Activated CD8-positive, alpha-beta T cell treated with anti-CD3 and anti-CD28 coated beads, Interleukin-2, amount 10 ng/mL, durations not matched to agents 7 days and 5 days (primary cell): ENCODE measurements at places on chromosomes 1 and 21. TPM values are rescaled to one million over a fixed set of nuclear protein-coding genes. Genes with fewer than 3 reads are reported as not detected.

Gene MRTO4
- total RNA-seq = 43.5 TPM

Gene SFN
- 1.8 TPM for total RNA-seq

Gene NPHP4
- total RNA-seq = 17.2 TPM

Gene SPRR4
- total RNA-seq = not detected

Gene LCE3E
- not detected for total RNA-seq

Gene BEND5
- total RNA-seq = 6.3 TPM

Gene ZMPSTE24
- 28.9 TPM for total RNA-seq

Gene PCNT
- total RNA-seq = 89.0 TPM

Gene ANGPTL7
- total RNA-seq = not detected

Gene HSF2BP
- total RNA-seq = 0.18 TPM

- H3K27ac ChIP-seq = no peak overlapping the region
- H3K36me3 ChIP-seq = no peaks in the 10 kb centered on the region
- no peak for DNase-seq
- H3K4me1 ChIP-seq = no peaks in the 10 kb centered on the region
- H3K4me3 ChIP-seq = no peak overlapping the region
- no peaks in the 10 kb centered on the region for H3K27me3 ChIP-seq
Measured at GRCh38 chr1:83086346-83086745, 912.6 kb downstream of the TTLL7 start.

DNA sequence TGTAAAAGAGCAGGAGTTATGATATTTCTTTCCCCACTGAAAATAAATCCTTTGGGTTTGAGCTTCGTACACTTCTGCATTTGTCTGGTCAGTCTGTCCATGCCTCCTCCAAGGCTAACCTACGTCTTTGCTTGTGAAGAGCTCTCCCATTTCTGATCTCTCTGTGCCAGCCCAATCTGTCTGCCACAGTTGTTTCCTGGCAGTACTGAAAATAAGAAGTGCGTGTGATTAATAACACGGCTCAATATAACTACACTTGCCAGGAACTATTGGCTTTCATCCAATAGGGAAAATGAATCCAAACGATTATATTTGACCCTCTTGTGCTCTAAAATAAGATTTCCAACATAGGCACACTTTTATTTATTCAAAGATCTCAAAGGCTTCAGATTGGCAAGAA is 19.2 kb upstream of the COL24A1 start:
- H3K4me3 ChIP-seq = no peak overlapping the region
- no peaks in the 10 kb centered on the region for H3K27me3 ChIP-seq
- H3K36me3 ChIP-seq = no peaks in the 10 kb centered on the region
- no peak overlapping the region for H3K27ac ChIP-seq

- peaks cover 8% of the 10 kb centered on the region for H3K4me1 ChIP-seq
- H3K36me3 ChIP-seq = no peaks in the 10 kb centered on the region
- H3K4me3 ChIP-seq = no peak overlapping the region
- no peak for DNase-seq
- no peak overlapping the region for H3K27ac ChIP-seq
- peaks cover 6% of the 10 kb centered on the region for H3K27me3 ChIP-seq
Measured at GRCh38 chr21:25375675-25376074, 231.6 kb downstream of the MRPL39 start.

DNA sequence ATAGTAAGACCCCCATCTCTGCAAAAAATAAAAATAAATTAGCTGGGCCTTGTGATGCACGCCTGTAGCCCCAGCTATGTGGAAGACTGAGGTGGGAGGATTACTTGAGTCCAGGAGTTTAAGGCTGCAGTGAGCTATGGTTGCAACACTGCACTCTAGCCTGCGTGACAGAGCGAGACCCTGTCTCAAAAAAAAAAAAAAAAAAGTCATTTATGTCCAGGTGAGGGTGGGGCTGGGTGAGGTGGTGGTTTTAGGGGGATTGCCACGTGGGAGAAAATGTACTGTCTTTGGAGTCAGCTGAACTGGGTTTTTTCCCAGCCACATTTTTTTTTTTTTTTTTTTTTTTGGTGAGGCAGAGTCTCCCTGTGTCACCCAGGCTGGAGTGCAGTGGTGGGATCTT is 6.7 kb downstream of the PIK3CD start:
- peak overlapping the region; percentile 90 for H3K4me3 ChIP-seq
- no peak for DNase-seq
- H3K36me3 ChIP-seq = peaks cover 75% of the 10 kb centered on the region
- peaks cover 78% of the 10 kb centered on the region for H3K4me1 ChIP-seq
- H3K27ac ChIP-seq = peak overlapping the region; percentile 83
- H3K27me3 ChIP-seq = no peaks in the 10 kb centered on the region

DNA sequence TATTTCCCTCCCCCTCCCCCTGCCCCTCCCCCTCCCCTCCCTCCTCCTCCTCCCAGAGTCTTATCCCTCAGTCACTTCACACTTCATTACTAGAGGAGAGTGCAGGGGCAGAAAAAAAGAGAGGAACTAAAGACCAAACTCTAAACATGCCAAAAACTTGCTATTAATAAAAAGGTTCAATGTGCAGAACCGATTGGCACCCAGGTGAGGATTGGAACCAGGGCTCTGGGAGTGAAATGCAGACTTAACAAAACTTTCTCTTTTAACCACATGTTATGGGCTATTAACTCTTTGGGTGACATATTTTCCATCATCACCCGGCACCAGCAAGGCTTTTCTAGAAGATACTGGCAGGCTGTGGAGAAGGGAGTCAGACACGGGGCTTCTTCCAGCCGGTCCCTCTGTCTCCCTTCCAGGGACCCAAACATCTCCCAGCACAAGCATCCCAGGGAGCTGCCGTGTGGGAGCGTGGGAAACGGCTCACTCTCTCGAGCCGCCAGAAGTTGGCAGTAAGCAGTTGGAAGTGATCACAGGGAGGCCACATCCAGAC is 13.6 kb downstream of the NID1 start:
- no peak for DNase-seq
- peaks cover 24% of the 10 kb centered on the region for H3K27me3 ChIP-seq
- H3K4me3 ChIP-seq = no peak overlapping the region
- H3K4me1 ChIP-seq = no peaks in the 10 kb centered on the region
- H3K36me3 ChIP-seq = no peaks in the 10 kb centered on the region
- H3K27ac ChIP-seq = no peak overlapping the region

DNA sequence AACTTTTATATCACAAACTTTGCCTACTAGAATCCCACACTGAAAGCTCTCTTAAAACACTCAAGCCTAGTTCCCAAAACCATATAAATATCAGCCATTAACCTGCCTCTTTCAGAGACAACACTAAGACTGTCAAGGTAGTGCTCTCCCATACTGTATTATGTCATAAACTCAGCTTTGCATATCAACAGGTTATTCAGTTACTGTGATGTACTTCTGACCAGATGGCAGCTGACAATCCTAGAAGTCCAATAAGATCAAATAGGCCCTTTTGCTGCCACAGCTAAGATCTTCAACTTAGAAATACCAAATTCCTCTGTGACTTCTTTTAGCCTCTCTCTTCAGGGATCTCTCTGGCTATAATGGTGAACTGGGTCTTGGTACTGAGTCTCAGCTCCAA is 97.2 kb downstream of the SPATA6 start:
- H3K4me3 ChIP-seq = no peak overlapping the region
- no peaks in the 10 kb centered on the region for H3K27me3 ChIP-seq
- no peak overlapping the region for H3K27ac ChIP-seq
- H3K4me1 ChIP-seq = no peaks in the 10 kb centered on the region
- no peak for DNase-seq
- no peaks in the 10 kb centered on the region for H3K36me3 ChIP-seq

DNA sequence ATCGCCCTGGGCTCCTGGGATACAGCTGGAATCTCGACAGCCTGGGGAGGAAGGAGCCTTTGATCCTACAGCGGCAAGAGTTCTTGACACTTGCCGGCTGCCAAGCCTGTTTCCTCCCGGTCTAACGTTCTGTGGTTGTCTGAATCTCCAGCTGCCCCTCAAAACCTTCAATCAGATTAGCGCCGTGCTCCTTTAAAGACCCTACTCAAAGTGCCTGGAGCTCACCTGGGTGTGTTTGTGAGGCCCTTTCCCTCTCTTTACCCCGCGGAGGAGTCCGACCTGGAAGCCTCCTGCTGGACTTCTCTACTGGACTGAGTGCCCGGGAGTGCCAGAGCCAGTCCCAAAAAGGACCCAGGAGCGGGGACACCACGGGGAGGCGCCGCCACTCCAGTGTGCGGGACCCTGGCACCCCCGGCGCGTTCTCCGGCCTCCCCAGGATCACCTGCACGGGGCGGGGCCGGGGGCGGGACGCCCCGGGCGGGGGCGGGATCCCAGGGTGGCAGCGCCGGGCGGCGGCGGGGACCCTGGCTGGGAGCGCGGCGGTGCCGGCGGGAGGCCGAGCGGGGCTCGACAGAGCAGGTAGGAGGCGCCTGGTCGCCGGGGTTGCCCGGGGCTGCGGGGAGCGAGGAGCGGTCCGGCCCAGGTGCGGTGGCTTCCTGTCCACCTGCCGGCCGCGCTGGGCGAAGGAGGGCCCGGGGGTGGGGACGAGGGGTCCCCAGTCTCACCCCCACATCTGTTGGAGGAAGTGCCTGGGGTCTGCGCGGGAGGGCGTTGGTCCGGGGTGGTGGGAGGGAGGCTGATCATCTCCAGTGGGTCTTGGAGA is at the start of gene NCMAP:
Gene NCMAP (plus strand): TSS at position 497 of the 823 bp plus-strand sequence. CDS start 39,344 bp downstream, outside the sequence.
- no peak for DNase-seq
- H3K27me3 ChIP-seq = peaks cover 37% of the 10 kb centered on the region

DNA sequence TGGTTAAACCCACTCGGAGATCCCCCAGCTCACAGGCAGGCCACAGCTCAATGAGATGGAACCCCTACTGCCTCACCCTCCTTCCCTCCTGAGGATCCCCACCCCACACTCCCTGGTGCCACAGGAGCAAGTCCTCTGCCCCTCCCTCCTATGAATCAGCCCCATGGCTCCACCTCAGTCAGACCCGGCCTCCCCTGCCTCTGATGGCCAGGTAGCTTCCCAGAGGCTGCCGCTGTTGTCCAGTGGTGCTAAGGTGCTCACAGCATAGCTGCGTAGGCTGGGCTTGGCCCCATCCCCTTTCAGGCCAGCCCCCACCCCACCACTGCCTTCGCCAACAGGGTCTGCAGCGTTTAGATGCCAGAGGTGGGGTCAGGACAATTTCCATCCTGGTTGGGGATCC is 98.5 kb upstream of the IGSF21 start:
- no peaks in the 10 kb centered on the region for H3K36me3 ChIP-seq
- no peak overlapping the region for H3K4me3 ChIP-seq
- no peak for DNase-seq
- H3K4me1 ChIP-seq = no peaks in the 10 kb centered on the region

DNA sequence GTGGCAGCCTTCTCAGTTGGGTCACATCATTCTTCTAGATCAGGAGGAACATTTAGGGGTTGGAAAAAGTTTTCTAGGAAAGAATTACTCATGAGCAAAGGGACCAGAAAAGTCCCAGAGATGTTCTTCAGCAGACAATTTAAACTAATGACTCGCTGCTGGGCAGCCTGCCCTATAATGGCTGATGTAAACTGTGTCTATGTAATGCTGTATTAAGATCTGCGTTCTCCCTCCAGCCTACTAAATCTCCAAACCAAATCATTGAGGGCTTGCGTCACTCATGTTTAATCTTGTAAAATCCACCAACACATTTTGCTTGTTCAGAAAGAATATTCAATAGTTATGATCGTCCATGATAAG is 92.1 kb downstream of the LRRC8C start:
- H3K27ac ChIP-seq = peak overlapping the region; percentile 85
- DNase-seq = no peak
- H3K4me1 ChIP-seq = peaks cover 86% of the 10 kb centered on the region

DNA sequence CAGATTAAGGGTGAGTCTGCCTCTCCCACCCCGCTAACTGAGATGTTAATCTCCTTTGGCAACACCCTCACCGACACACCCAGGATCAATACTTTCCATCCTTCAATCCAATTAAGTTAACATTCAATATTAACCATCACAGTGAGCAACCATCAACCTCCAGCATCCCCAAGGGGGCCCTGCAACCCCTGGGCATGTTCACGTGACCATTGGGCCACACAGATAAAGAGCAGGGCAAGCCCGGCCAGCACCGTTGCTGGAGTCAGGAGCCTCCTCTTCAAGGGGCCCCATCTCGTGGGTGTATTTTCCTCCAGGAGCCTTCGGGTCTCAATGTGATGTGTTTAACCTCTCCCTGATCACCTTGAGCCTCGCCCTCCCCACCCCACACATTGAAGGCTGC is 8.0 kb upstream of the GPR157 start:
- no peak overlapping the region for H3K27ac ChIP-seq
- H3K36me3 ChIP-seq = no peaks in the 10 kb centered on the region
- DNase-seq = no peak
- H3K27me3 ChIP-seq = peaks cover 16% of the 10 kb centered on the region
- peaks cover 8% of the 10 kb centered on the region for H3K4me1 ChIP-seq

DNA sequence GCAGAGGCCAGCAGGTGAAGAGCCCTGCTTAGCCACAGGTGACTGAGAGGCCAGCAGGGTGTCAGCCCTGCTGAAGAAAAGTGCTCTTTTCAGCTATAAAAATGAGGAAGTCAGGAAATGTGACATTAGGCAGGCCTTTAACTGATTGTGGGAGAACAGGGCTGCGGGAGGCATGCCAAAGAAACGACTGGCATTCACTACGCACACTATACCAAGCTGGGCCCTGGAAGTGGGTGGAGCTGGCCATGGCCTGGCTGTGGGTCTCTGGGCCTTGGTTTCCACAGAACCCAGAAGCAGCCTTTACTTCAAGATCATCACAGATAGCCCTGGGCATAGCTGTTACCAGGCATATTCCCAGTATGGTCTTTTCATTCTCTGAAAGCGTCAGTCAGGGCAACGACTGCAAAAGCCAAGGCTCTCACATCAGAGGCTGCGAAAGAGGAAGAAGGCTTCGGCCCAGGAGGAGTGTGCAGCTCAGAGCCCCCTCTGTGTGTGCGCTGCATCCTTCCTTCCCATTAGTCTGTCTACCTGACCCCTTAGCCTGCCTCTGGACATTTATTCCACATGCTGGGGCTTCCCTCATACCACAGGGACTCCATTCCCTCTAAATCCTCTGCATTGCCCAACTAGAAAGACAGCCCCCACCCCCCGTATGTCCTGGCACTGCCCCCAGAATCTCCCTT is 14.3 kb downstream of the SLC2A1 start:
- H3K27me3 ChIP-seq = no peaks in the 10 kb centered on the region
- peak overlapping the region; percentile 80 for H3K27ac ChIP-seq
- peak overlapping the region; percentile 51 for H3K4me3 ChIP-seq
- peaks cover 83% of the 10 kb centered on the region for H3K36me3 ChIP-seq

GRCh38 chr1:194658090-194658439 is 1471.7 kb upstream of the B3GALT2 start:
- no peak overlapping the region for H3K4me3 ChIP-seq
- no peaks in the 10 kb centered on the region for H3K36me3 ChIP-seq
- H3K4me1 ChIP-seq = no peaks in the 10 kb centered on the region

GRCh38 chr21:36567216-36567885 is 87.4 kb upstream of the CLDN14 start:
- no peak overlapping the region for H3K4me3 ChIP-seq
- no peak for DNase-seq
- no peaks in the 10 kb centered on the region for H3K36me3 ChIP-seq
- no peak overlapping the region for H3K27ac ChIP-seq
- H3K4me1 ChIP-seq = no peaks in the 10 kb centered on the region
